ENCODE measurements at places on chromosomes 5 and 9.
A peak's percentile ranks its signal among the peaks of the same experiment; 100 is the strongest.

GRCh38 chr5:158819095-158819494, 280.6 kb downstream of the EBF1 start:
- DNase-seq: no peak

- no peak for DNase-seq
Observed at GRCh38 chr5:161261668-161262323, 284.7 kb downstream of the GABRB2 start.

- DNase-seq: no peak
Observed at GRCh38 chr5:89498699-89499098, 615.7 kb upstream of the MEF2C start.

- DNase-seq: no peak
Observed at GRCh38 chr5:172107571-172107970, 80.5 kb downstream of the STK10 start.

GRCh38 chr5:73344835-73345234, 103.7 kb downstream of the FOXD1 start:
- DNase-seq: no peak

DNA sequence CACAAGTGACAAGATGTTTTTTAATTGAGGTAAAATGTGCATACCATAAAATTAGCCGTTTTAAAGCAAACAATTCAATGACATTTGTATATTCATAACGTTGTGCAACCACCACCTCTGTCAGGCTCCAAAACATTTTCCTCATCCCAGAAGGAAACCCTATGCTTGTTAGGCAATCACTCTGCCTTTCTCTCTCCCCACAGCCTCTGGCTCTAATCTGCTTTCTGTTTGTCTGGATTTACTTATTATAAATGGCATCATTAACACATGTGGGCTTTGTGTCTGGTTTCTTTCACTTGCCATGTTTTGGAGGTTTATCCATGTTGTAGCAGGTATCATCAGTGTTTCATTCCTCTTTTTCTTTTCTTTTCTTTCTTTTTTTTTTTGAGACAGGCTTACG, 1.4 kb upstream of the N4BP3 start:
- DNase-seq: no peak

- DNase-seq: no peak
Observed at GRCh38 chr5:109005297-109006009, 257.8 kb downstream of the FER start.

GRCh38 chr5:95029569-95030366, 255.1 kb downstream of the MCTP1 start:
- DNase-seq: no peak

GRCh38 chr5:121088341-121088740, 624.2 kb downstream of the PRR16 start:
- no peak for DNase-seq

- no peak for DNase-seq
Observed at GRCh38 chr5:40669606-40670390, 9.9 kb upstream of the PTGER4 start.

GRCh38 chr5:78594610-78595457, 53.7 kb downstream of the LHFPL2 start:
- peak; percentile 89 for DNase-seq

DNA sequence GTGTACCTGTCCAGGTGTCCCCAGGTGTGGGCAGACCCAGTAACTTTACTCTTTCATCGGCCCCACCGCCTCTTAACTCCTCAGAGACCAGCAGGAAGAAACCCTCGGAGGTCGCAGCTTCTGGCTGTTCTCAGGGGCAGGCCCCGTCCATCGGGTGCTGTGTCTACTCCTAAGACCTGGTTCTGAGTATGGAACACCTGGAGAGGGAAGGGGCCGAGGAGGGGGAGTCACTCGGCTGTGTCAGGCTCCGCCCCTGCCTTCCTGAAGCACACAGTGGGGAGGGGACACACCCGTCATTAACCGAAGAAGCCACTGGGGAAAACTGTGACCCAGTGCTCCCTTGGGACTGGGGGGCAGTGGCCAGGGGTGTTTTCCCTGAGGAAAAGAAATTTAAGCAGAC, 22.3 kb downstream of the NTNG2 start:
- no peak for DNase-seq

DNA sequence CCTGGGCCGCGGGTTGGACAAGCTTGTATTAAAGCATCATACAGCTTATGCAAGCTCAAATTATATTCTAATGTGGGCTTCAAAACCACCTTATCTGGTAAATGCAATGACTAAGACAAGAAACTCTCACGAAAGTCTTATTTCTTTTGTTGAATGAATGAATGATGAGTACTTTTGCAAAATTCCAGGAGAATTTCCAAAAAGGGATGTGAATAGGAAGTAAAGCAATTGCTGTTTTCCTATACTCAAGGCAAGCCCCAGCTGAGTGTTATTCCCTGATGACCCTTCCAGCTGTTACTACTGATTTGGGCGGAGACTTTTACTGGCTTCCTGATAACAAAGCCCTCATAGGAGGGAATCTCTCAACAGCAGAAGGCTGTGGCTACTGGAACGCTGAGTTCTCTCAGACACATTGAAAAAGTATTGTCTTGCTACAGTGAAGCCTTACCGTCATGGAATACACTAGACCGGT, 162.8 kb downstream of the SREK1 start:
- DNase-seq: no peak

- no peak for DNase-seq
Observed at GRCh38 chr9:116099821-116100220, 53.8 kb upstream of the PAPPA start.

DNA sequence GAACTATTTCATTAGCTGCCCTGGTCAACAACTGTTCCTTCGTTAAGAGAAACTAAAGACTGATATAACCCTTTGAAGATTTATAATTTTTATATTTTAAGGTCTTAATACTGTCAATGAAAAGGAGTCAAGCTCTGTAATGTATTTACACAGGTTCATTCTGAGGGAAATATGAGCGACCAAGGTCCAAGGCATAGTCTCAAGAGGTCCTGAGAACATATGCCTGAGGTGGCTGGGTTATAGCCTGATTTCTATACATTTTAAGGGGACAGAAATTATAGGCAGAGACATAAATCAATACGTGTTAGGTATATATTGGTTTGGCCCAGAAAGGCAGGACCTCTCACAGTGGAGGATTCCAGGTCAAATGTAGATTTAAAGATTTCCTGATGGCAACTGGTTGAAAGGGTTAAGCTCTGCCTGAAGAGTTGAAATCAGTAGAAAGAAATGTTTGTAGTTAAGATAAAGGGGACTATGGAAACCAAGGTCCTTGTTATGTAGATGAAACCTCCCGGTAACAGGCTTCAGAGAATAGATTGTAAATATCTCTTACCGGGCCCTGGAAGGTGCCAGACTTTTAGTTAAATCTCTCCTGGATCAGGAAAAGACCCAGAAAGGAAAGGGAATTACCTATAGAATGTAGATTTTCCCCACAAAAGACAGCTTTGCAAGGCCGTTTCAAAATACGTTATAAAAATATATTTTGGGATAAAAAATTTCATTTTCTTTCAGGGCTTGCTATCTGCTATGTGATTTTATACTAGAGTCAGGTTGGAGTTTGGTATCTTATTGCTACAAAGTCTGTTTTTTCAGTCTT, 107.3 kb upstream of the PRLR start:
- DNase-seq: no peak

- DNase-seq: no peak
Observed at GRCh38 chr5:142016556-142016955, 3.7 kb upstream of the GNPDA1 start.

GRCh38 chr9:15220658-15221318, 86.2 kb downstream of the TTC39B start:
- no peak for DNase-seq

- no peak for DNase-seq
Observed at GRCh38 chr5:96066386-96066719, 104.7 kb upstream of the ELL2 start.

GRCh38 chr5:36397901-36398536, 96.3 kb upstream of the RANBP3L start:
- DNase-seq: no peak

DNA sequence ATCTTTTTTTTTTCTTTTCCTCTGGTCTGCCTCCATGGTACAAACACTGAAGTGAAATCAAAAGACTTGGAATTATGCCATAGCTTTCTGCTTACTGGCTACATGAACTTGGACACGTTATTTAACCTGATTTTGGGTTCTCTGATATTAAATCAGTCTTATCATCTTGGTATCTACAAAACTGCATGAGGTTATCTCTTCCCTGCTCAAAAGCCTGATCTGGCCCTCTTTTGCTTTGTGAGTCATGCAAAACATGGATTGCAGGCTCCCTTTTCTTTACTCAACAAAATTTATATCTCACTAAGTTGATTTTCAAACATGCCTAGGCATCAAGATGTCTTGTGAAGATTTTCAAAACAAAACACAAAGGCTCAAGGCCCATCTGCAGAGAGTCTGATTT, 45.9 kb upstream of the FST start:
- no peak for DNase-seq

DNA sequence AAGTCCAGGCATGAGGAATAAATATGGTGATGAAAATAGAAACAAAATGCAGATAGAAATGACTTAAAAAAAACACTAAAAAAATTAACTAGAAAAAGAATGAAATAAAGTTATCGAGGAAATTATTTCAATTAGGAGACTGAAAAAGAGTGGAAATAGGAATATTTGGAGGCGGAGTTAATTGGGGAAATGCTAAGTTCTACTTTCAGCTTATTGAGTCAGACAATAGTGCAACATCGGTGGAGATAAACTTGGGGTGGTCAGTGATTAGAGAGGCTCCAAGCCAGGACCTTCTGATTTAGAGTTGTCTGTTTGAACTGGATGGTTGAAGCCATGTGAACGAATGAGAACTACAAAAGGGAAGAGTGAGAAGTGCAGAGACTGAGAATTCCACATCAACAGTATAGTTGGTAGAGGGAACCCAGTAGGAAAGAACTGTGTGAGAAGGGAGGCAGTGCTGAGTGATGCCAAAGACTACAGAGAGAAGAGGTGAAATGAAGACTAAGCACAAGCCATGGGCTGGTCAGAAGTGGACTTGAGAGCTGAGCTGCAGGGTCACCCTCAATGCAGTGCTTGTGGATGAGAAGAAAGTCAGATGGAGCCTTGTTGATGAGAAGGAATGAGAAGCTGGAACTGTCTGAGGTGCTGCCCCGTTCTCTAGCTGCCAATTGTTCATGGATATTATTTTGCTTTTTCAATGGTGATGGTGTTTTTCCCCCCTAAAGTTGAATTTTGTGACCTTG, 160.7 kb downstream of the ICE1 start:
- DNase-seq: no peak

- no peak for DNase-seq
Observed at GRCh38 chr5:157130925-157131324, 11.7 kb downstream of the MED7 start.

- no peak for DNase-seq
Observed at GRCh38 chr9:93709600-93710369, 133.4 kb downstream of the PHF2 start.

DNA sequence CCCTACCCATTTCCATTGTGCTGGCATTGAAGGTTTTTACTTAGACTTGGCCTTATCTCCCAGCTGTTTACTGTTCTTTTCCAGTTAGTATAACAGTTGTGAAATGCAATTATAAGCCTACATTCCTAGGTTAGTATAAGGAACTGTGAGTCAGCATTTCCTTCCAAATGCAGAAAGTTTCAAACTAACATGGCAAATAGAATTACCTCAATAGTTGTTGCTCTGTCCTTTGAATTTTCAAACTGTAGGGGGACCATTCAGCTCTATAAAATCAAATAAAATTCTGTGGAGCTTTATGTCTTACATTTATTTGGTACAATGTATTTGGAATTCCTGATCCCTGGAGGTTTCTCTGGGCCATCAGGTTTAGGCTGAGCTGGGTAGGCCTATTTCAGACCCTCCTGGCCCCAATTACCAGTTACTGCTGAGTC, 47.2 kb downstream of the ARHGEF28 start:
- no peak for DNase-seq

- no peak for DNase-seq
Observed at GRCh38 chr5:133749331-133749985, 137.1 kb upstream of the FSTL4 start.

- DNase-seq: no peak
Observed at GRCh38 chr9:70352802-70353201, 61.7 kb downstream of the KLF9 start.

DNA sequence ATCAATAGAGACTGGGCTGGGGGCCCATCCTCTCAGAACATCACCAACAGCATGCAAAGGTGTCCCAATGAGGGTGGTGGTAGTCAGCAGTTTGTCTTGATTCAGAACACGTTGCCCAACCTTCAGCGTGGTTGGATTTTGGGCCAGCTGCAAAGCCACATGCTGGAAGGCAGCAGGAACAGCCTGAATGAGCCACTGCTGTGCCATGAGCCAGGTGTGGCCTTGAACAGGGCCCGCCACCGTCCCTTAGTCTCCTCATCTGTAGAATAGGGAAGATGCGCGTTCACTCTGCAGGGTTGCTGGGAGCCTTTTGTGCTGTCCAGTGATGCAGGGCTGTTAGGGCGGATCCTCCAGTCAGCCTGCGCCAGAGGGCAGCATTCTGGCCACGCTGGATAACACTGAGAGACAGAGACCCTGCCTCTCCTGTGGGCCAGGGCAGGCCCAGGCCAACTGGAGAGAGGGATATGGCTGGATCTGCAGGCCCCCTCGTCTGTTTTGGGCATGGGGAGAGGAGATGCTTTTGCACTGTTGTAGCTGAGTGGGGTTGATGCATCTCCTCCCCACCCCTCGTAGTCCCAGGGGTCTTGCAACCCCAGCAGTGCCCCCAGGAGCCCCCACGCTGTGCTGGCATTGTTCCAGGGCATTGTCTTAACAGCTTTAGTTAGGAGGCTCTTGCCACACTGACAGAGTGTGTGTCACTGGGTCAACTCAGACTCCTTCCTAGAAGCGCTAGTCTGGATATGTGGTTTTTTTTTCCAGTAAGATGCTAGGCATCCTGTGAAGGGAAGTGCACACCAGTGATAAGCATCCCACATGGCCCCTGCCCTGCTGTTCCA, 42.1 kb downstream of the SLC46A2 start:
- no peak for DNase-seq

- DNase-seq: no peak
Observed at GRCh38 chr9:126794441-126794840, 10.4 kb upstream of the ZBTB43 start.

- no peak for DNase-seq
Observed at GRCh38 chr5:97073420-97073819, 69.0 kb downstream of the LIX1 start.

GRCh38 chr9:133107245-133107722, 13.8 kb downstream of the RALGDS start:
- DNase-seq: no peak
